ENCODE measurements at places on chromosomes 2 and 18.

- DNase-seq: no peak
Measured at GRCh38 chr18:54279477-54280219, 10.3 kb downstream of the POLI start.

- no peak for DNase-seq
Measured at GRCh38 chr2:147045113-147045512, 799.7 kb upstream of the ACVR2A start.

- DNase-seq: no peak
Measured at GRCh38 chr2:149329489-149330126, 779 bp upstream of the LYPD6 start.

DNA sequence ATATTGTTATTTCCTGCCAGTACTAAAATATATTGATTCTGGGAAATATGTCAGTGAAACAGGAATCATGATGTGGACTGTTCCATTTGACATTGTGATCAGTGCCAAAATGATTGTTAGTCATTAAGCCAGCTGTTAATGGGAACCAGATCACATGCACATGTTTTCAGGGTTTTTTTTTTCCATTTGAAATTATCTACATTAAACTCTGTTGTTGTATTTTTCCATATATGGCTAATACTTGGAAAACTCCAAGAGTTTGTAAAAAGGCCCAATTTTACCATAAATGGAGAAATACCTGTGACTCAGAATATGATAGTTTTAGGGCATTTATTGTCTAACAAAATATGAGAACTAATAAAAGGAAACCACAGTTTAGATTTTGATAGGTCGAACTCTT is 13.4 kb downstream of the ITGAV start:
- DNase-seq: no peak

DNA sequence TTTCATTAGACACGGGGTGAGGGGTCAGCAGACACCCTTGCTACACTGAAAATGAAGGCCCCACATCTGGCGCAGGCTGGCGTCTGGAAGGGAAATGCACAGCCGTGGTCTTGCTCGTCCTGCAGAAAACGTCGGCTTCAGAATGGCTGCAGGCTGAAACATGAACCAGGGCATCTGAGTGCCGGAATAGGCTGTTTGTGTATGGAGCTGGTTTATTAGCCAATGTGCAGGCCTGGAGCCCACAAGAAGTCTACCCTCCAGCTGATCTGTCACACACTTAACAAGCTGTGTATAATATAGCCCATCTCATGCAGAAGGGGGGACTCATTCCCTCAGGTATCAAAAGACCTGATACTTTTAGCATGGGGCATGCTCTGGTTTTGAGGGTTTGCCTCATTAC is 153.4 kb upstream of the SOX11 start:
- DNase-seq: no peak

DNA sequence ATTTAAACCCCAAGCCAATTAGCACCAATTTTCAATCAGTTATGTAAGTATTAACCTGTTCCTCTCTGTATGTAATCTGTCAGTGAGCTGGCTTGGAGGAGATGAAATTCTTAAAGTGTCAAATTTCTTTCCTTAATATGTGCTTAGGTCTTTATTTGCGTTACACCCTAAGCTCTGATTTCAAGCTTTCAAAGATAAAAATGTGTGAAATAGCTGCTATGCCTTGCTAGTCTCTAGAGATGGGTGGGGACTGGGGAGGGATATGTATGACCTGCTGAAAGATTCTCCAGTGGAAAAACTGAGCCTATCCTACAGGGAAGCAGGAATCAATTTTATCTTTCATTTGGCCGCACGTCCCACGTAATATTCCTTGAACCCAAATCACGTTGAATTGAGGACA is 264.5 kb downstream of the RND3 start:
- DNase-seq: no peak

- no peak for DNase-seq
Measured at GRCh38 chr18:11672846-11673454, 16.1 kb upstream of the GNAL start.

DNA sequence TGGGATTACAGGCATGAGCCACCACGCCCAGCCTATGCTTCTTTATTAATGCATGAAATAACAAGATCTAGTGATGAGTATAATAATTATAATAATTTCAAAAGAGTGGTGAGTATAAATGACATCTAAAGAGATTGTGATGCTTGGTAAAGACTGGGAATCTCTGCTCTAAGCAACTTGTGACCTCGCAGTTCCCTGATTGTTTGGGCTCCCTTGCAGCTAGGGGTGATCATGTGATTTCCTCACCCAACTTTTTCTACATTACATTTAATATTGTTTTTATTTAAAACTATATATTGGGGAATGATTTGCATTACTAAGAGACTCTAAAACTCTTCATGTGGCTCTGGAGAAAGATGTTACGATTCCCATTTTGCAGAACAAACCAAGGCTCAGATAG is 4.1 kb upstream of the PPM1B start:
- DNase-seq: no peak

- no peak for DNase-seq
Measured at GRCh38 chr2:27571197-27571596, 11.6 kb upstream of the ZNF512 start.

DNA sequence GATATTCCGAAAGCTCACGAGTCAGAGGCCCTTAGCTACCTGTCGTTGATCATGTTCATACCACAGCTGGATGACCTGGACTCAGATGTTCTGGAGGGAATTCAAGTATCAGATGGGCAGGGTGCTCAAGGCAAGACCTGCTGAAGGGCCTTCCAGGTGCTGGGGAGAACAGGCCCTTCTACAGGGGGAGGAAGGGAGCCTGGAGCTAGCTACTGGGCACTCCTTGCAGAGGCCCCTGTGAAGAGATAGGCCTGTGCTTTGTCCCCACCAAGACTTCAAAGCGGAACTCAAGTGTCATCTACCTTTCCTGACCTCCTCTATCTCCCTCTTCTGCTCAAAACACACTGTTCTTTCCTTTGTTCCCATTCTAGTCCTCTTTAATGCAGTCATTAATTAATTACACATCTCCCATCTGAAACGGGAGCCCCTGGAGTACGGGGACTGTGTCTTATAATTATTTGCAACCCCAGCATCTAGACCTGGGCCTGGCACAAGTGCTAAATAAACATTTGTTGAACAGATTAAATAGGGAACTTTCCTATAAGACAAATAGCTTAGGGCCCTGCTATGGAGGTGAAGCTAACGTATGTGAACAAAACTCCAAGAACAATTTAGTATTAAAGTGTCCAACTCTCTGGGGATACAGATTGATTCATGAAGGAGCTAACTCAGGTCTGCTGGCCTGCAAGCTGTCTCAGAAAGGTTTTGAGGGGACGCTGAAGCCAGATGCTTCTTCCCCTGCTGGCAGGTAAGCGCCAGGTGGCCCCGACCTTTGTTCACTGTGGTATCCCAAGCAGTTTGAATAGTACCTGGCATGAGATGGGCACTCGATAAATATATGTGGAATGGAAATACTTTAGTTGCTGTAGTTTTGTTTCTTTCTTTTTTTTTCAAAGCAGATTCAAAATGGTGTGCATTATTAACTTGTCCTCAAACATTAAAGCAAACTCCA is 22.0 kb downstream of the RHOB start:
- DNase-seq: no peak

DNA sequence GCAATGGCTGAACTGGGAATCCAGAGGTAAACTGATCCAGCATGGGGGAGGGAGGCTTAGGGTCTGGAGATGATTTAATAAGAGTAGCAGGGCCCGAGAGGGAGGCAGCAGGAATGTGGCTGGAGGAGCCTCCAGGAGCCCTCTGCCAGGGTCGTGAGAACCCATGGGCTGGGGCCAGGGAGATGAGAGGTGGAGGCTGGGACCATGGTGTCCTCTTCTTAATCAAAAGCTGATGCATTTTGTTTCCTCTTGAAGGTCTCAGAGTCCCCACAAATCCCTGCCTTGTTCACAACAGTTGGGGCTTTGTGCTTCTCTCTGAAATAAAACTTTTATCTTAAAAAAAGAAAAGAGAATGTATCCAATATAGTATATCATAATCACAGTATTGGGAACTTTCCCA is 123.7 kb upstream of the ZNF516 start:
- no peak for DNase-seq

DNA sequence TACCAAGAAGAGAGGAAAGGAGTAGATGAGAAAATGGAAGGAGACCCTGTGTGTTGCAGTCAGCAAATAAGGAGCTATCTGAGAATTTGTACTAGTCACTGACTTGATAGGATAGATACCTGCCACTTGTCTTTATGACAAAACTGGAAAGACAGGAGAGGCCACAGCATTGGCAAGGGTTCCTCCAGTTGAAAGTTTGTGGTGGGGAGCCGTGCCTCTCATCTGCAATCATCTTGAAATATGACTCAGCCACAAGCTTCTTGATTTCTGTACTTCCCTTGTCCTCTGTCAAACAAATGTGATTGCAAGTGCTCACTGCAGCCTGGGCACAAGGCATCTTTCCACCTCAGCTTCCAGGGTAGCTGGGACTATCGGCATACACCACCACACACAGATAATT is 99.1 kb downstream of the GREB1L start:
- no peak for DNase-seq

GRCh38 chr2:221546505-221547225 is 25.4 kb downstream of the EPHA4 start:
- no peak for DNase-seq

GRCh38 chr2:226354434-226354833 is 445.2 kb downstream of the IRS1 start:
- no peak for DNase-seq

- no peak for DNase-seq
Measured at GRCh38 chr18:78722386-78722785, 257.2 kb upstream of the SALL3 start.

All from CD4-positive, alpha-beta T cell treated with Interleukin-4 for 1 hour (primary cell).